ENCODE measurements at places on chromosomes 11 and 22. TPM values are rescaled to one million over a fixed set of nuclear protein-coding genes. Genes with fewer than 3 reads are reported as not detected.

DDI1 gene
- total RNA-seq, result not detected

TP53AIP1 gene
- not detected for total RNA-seq

CD44 gene
- 53.2 TPM for total RNA-seq

CLDN5 gene
- 510 TPM for total RNA-seq

PLAAT2 gene
- not detected for total RNA-seq

ASCL2 gene
- not detected for total RNA-seq

CNTN5 gene
- not detected for total RNA-seq

TOMT gene
- not detected for total RNA-seq

TRPM5 gene
- not detected for total RNA-seq

ZP1 gene
- total RNA-seq, result not detected

PHLDA2 gene
- total RNA-seq, result 8.8 TPM

PNPLA5 gene
- total RNA-seq, result not detected

GNG3 gene
- not detected for total RNA-seq
